ENCODE measurements at places on chromosomes 7 and 10.

GRCh38 chr7:28358423-28358868, 53.9 kb upstream of the CREB5 start:
- peak; percentile 96 for DNase-seq

DNA sequence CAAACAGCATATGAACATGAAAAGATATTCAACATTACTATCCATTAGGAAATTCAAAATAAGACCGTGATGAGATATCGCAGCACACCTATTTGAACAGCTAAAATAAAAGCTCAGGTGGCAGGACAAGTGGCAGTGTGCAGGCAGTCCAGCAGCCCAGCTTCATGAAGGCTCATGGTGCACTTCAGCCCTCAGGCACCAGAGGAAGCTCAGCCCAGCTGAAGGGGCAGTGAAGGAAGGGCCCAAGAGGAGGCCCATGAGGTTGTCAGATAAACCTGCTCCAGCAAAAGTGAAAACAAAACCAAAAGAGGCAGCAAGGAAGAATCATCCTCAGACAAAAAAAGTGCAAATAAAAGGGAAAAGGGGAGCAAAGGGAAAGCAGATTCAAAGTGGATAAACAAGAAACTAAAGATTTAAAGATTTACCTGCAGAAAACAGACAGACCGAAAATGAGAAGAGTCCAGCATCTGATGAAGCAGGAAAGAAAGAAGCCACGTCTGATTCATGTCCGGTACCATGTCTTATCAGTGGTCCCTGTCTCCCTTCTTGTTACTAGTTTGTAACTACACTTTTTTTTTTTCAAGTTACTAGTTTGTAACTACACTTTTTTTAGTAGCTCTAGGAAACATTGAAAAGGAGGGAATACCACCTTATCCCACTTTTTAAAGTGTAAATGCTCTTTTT, 15.0 kb upstream of the FAM24B start:
- no peak for DNase-seq

DNA sequence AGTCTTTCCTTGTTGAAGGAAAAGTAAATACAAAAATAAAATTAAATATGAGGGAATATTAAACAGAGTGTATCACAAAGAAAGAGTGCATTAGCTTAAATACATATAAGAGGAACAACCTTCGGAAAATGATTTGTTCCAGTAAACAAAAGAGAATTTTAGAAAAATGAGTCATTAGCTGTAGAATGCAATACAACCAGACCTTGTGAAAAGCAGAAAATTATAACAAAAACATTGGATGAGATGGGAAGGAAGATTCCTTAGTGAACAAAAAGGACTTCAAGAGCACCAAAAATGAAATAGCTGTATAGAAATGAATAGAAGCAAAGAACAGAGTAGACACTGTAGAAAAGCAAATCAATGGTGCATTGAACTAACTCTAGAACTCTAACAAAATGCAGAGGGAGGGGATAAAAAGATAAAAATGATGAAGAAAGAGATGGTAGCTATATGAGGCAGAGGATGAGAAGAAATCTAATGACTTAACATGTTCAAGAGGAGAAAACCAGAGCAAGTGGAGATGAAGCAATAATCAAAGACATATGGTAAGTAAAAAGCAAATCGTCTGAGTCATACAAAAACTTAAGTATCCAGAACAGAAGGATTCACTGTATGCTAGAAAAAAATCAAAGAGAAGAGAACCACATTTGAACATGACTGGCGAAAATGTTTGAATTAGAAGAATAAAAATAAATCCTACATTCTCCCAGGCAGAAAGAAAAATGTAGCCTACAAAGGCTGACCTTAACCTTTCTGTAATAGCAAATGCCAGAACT, 190.5 kb downstream of the TMEM26 start:
- no peak for DNase-seq

- DNase-seq = peak; percentile 85
Measured at GRCh38 chr10:13708256-13708990, 121.7 kb downstream of the PRPF18 start.

DNA sequence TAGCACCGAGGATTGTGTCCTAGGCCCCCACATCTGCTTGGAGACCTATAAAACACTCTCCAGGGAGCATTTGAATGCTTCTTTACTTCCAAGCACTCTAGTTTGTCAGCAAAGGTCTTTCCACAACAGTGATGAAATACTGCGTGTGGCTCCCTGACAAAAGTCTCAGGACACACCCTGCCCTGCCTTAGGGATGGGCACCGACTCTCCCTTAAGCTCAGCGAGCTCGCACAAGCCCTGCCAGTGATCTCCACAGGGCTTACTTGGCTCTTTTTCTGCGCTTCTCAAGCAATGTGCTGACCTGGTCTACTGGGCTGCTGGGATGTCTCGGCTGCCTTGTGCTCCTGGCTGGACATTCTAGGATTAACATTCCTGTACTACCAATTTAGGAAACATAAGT, 84.3 kb upstream of the MPP7 start:
- DNase-seq = no peak

DNA sequence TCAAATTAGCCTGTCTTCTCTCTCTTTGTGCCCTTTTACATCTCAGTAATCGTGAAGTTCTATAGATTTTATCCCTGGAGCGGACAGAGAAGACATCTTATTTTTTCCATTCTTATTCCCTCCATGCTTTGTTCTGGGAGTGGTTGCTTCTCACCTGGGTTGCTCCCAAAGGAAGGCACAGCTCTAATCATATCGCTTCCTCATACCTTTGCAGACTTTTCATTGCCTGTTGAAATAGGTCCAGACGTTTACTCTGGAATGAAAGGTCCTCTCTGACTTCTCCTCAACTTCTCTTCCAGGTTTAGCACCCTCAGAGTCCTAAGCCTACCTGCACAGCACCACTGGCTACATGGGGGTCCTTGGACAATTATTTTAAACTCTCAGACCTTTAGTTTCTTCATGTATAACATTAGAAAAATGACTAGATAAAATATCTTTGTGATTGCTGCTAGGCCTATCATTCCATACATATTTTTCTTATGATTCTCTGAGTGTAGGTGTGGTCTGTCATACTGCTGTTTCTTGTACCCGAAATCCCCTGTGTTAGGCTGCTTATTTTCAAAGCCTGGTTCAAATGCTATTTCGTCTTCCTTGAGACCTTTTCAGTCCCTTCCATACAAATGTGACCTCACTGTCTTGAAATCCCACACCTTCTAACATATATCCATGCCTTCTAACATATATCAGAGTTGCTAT, 418.1 kb downstream of the GFRA1 start:
- no peak for DNase-seq

GRCh38 chr10:62814756-62815380, 1.3 kb downstream of the EGR2 start:
- no peak for DNase-seq

DNA sequence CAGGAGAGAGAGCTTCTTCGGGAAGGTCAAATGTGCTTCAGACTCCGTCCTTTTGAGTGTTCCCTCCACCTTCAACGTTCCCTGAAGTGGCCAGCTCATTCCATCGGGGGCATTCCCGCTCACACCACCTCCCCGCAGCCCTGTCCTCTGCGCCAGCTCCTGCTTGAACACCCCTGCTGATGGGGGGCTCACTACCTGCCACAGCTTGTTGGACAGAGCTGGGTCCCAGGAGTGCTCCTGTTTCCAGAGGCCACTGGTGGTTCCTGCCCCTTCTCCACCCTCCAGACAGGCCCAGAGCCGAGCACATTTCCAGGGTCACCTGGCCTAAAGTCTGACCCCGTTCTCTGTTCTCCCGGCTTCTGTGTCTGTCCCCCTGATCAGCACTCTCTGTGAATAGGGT, 67.4 kb downstream of the ELFN1 start:
- DNase-seq = no peak

- no peak for DNase-seq
Measured at GRCh38 chr10:588246-589165, 101.0 kb downstream of the DIP2C start.

GRCh38 chr7:132187869-132188789, 388.1 kb downstream of the PLXNA4 start:
- no peak for DNase-seq

DNA sequence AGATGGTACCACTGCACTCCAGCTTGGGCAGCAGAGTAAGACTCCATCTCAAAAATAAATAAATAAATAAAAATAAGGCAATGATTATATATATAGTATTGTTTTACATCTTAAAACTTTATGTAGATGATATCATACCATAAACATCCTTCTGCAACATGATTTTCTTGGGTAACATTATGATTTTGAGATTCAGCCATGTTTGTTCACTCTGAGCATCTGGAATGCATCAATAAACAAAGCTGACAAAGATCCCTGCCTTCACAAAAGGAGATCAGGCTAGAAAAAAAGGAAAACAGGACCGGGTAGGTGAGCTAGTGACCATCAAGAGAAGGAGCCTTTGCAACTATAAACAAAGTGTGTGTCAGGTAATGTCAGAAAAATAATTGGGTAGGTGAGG, 31.9 kb upstream of the KAT6B start:
- DNase-seq = no peak

DNA sequence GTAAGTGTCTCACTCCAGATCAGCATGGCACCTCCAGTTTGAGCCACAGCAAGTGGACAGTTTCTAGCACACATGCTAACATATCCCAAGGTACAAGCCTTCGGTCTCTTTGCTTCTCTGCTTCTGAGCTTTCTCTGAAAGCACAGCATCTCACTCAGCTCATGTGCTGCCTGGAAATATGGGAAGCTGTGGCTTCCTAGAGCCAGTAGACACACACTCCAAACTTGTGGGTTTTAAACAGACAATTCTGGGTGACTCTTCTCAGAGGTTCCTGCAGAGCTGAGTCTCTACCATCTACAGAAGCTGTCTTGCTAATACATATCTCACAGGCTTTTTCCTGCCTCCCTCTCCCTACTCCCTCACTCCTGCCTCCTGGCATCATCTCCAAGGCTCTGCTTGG, 23.9 kb upstream of the TMEM273 start:
- DNase-seq = no peak

DNA sequence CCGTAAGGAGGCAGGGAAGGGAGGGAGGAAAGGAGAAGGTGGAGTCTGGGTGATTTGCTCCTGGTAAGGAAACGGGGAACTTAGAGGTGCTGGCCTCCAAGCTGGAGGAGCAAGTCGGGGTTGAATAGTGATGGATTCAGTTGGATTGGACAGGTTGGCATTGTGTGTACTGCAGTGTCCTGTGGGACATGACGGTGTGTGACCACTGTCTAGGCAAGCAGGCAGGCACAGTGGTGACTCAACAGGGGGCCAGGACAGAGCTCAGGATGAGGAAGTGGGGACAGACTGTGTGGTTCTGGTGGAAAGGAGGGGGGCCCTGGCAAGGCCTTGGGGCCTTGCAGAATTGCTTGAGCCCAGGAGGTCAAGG, 48.8 kb downstream of the COL26A1 start:
- no peak for DNase-seq

DNA sequence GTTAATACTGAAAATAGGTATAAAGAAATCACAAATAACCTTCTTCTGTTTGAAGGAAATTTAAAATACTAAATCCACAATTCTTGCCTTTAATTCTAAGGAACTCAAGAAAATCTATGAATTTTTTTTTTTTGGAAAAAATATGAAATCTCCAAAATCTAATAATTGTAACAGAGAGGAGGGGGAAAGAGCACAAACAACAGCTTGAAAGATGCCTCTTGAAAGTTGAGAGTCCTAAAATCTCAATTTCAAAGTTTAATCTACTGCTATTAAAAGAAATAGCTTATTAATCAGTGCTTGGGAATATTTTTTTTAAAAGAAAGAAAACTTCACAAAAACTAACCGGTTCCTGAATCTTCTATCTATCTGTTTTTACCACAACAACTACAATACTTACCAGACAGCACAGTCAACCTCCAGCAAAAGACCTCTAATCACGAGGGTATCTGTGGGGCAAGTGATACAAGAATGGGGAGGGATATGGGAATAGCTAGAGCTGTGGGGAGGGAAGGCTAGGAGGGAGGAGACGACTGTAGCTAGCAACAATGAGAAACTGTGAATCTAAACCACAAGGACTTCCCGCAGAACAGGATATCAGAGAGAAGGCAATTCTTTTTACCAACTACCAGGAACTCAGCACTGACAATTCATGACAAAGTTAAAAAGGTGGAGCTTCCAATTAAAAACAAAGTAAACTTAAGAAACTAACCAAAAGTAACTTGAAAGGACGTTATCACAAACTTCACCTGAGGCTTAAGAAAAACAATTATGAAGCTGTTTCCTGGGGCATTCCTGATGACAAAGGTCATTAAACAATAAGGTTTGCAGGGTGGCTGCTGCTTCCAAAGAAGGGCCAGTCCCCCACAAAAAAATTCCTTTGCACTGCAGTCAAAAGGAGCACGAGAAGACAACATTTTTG, at the start of gene USP54:
Gene USP54 (minus strand): TSS at position 462 of the 919 bp plus-strand sequence. CDS start 15,684 bp downstream, outside the sequence.
- peak; percentile 93 for DNase-seq

- DNase-seq = no peak
Measured at GRCh38 chr7:78434281-78434680, 635.7 kb downstream of the PHTF2 start.

DNA sequence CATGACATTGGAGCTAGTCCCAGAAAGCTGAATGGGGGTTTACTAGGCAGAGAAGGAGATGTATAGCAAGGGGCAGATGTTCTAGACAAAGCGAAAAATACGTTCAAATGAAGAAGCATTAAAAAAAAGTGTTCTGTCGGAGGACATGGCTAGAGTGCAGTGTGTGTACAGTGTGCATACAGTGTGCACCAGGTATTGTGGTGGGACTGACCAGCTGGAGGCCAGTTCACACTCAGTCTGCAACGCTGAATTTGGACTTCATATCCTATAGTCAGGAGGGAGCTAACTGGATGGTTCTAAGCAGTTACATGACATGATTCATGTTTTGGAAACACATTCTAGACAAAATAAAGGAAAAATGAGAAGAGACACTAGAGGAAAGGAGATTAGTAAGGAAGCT, 8.8 kb downstream of the BBIP1 start:
- DNase-seq = no peak

DNA sequence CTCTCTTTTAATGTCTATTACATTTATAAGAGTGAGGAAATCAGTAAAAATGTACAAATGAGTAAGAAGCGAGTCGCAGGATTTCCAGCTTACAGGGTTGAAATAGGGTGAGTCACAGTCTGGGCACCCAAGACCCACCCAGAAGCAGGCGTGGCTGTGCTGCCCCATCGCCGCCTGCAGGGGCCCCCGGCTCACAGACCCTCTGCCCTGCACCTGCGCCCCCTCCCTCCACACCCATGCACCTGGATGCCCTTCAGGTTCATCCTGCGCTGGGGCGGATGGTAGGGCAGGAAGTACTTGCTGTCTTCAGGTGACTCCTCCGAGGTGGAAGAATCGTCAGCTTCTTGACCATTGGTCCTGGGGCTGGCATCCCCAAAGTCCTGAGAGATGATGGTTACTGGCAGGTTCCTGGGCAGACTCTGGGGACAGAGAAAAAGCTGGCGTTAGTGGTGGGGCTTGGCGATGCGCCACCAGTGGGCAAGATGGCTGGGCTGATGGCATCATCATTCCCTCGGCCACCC, 90.2 kb upstream of the GNA12 start:
- DNase-seq = peak; percentile 91

DNA sequence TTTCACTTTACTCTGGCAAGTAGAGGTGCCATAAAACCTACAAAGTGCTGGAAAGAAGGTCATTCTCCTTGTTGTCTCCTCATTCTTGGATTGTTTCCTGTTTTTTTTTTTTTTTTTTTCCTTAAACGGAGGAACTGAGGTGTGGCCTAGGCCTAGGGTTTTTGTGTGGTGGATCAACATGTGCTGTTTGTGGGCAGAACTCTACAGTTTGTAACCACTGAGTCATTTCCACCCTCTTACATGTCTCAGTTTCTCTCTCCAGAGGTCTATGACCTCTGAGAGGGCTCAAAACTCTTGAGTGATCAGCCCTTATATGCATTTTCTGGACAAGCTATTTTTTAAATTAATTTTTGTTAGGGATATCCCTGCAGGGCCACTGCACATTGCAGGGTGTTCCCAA, 296.0 kb downstream of the PPP1R3A start:
- DNase-seq = no peak
